ENCODE measurements at places on chromosomes 4 and X.

DNA sequence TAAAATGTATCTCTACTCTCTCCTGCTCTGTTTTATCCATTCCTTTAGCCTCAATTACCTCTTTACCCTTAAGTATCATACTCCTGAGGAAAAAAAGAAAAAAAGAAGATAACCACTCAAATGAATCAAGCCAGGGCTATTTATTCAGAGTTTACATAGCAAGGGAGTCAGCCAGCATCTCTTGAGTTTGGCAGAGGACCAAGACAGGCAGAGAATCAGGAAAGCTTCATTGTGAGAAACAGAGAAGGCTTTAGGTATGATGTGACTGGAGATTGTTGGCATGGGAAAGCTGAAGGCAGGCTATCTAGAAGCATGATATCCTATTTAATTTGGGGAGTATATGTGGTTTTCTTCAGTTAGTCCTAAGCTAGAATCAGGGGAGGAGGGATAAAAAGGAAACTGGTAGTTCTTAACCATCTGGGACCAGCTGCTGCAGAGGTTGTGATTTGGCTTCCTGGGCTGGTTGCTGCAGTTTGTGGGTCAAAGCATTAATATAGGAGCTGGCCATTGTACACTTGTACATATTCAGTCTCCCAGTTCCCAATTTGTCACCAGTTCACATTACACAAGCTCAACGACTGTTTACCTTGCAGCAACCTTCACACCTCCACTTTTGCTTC lies 11.2 kb downstream of the APELA start:
- DNase-seq = no peak

DNA sequence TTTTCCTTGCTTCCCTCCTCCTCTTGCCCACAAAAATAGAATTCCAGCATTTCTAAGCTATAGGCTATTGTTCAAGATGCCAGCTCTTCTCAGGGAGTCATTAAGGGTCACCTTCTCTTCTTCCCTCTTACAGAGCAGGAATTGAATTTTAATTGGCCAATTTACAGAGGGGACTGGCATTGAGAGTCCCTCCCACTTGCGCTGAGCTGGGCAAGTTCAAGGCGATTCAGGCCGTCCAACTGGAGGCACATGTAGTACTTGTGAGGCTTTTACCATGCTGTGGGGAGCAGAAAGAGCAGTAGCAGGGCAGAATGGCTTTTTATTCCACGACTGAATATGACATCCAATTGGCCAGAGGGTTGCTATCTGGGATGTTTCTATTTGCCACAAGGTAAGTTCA lies 181.9 kb downstream of the SOWAHB start:
- DNase-seq = no peak

GRCh38 chr4:20456407-20456806 lies 204.7 kb downstream of the SLIT2 start:
- no peak for DNase-seq

DNA sequence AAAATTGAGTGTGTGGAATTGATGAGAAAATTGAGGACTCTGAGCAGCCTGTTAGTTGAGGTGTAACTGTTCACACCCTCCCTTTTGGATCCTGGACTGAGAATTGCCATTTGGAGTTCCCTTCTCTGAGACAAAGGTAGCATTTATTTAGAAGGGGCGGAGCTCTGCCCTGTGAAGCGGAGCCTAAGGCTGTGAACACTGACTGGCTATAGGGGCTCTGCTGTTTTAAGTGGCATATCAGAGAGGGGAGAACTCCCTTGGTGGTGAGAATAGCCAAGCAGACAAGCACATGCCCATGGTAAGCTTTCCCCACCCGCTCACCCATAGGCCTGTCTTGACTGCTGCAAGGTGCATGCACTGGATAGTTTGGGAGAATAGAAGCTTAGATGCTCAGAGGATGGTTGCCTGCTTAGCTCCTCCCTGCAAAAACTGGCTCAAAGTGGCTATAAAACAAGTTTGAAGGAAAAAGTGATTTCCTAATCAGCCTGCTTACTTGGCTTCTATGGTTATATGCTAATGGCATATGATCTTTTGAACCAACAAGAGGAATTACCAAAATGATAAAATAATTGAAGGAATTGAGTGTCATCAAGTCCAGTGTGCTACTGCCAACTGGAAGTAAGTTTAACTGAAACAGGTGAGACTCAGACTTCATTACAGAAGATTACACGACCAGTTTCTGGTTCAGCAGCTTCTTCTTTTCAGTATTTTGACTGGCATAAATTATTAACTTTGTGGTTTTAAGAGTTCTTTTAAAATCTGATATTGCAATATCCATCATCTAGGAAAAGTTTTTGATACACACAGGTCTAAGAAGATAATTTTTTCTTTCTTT lies 108.4 kb downstream of the AFF1 start:
- DNase-seq = no peak

DNA sequence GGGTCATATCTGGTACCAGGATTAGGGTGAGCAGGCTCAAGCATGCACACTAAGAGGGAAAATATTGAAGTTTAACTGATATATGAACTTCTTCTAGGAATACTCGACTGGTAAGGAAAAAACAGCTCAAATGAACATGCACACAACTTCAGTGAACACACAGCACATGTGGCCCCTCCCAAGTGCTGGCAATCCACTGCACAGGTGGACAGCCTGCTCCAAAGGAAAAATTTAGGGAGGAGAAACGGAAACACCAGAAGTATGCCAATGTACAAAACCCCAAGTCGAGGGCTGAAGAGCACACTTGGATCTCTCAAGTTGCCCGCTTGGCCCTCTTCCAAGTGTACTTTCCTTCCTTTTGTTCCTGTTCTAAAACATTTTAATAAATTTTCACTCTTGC lies 205.0 kb upstream of the FAM47C start:
- no peak for DNase-seq

DNA sequence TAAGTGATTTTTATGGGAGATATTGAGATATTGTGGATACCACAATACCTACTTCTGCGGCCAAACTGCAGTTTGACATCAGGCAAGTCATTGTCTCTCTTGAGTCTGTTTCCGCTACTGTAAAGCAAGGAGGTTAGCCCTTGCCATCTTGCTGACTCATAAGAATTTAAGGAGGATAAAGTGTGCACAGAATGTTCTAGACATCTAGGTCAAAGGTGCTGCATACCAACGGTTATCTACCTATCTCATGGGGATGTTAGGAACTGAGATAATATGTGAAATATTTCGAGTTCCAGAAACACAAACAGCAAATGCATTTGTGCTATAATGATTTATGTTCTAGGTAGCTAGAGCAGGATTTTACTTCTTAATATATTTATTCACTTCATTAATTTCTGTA lies 211.5 kb upstream of the NR3C2 start:
- no peak for DNase-seq

DNA sequence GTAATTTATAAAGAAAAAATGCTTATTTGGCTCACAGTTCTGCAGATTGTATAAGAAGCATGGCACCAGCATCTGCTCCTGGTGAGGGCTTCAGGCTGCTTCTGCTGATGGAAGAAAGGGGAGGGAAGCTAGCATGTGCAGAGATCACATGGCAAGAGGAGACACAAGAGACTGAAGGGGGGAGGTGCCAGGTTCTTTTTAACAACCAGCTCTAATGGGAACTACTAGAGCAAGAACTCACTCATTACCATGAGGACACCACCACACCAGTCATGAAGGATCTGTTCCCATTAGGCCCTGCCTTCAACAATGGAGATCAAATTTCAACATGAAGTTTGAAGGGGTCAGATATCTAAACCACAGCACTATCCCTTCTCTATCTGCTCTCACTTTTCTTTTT lies 9.4 kb upstream of the COPS4 start:
- no peak for DNase-seq

DNA sequence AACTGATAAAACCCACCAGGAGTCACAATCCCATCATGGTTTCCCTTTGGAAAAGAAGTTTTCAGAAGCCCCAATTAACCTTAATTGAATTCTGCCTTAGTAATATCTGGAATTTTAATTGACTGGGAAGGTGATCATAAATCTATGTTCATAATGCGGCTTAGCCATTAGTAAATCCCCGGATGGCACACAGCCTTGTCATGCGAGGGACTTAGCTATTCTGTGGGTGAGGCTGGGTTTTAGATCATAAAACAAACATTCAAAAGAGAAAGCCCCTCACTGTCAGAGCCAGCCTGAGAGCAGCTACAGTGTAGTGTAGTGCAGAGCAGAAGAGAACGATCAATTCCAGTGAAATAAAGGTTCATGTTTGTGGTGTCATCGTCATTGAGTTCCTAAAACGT lies 124.0 kb upstream of the NOCT start:
- no peak for DNase-seq

GRCh38 chr4:108056418-108056817 lies 66.7 kb downstream of the HADH start:
- DNase-seq = no peak

DNA sequence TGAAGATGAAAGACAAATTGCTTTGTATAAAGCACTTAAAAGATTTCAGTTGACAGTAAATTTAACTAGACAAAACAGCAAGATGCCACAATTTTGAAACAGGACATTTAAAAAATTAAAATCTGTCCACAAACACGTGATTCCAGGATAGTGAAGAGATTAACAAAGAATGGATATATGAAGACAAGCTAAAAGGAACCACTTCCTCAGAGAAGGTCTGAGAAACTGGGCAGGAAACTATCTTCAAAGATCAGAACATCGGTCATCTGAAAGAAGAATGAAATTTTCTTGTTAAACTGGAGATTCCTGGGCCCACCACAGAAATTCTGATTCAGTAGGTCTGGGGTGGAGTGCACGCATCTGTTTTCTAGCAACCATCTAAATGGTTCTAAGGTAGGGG lies 1.4 kb downstream of the RWDD4 start:
- no peak for DNase-seq

DNA sequence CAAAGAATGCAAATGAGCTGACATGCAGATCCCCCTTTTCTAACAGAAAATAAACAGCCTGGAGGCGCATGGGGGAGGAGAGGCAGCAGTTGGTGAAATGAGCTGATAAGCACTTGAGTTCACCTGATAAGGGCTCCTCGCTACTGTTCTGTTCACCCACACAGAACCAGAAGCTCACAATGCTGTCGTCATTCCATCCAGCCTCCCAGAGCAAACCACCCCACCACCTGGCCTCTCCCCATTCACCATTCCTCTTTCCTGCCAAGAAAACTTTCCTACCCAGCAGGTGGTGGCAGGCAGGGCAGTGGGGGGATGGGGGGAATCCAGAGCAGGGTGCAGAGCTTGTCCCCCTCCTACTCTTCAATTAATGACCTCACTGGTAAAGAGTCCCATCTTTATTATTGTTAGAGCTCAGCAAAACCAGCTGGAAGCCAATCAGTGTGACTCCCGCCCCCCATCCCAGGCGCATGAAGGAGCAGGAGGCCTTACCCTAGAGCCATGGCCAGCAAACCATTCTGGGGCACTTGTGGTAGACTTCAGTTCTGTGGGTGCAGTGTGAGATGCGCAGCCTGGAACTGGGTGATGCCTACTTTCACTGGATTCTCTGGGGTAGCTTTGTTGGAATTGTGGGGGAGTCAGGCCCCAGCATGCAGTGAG lies 350.3 kb downstream of the ZIC3 start:
- no peak for DNase-seq

DNA sequence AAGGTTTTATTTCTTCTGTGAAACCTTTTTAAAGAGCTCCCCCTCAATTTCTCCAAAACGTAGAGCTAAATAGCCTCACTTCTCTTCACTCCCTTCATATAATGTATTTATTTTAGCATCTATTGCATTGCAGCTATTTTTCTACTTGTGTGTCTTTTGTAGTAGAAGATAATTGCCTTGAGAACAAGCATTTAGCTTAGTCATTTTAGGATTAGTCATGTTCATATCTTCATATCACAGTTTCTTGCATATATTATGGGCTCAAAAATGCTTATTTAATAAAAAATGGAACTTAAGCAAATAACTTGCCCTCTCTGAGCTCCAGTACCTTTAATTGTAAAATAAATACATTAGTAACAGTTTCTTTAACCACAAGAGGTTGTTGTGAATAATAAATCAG lies 72.1 kb upstream of the SPANXC start:
- no peak for DNase-seq

- DNase-seq = no peak
Measured at GRCh38 chr4:174266416-174266815, 17.1 kb downstream of the FBXO8 start.

DNA sequence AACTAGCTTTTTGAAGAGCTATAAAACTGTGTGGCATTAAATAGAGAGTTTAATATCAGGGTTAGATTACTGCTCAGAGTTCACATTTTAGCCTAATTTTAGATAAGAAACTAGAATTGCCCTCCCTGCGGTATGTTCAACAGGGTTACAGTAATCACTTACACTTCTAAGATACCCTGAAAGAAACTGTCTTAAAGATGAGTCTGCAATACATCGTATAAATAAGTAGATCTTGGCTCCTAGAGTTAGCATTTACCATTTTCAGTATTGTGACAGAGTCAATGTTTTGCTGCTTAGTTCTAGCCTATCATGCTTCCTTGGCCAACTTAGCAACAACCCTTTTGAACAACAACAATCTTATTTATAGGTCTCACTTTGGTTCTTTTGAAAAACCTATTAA lies 217.8 kb upstream of the NDST4 start:
- no peak for DNase-seq

DNA sequence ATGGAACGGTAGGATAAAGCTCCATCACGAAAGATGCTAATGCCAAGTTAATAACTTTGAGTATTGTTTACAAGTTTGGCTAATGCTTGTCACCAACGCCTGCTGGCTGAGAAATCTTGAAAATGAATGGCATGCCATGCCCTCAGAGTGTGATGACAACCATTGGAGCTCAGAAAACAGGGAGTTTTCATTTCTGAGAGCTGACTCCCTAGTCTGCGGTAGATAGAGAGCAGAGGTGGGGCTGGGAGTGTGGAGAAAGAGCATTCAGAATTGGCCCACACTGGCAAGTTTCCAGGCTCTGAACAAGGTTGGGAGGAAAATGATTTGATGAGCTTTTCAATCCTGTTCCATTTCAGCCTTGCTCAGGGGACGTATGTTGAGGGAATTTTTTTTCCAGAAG lies 183.9 kb downstream of the CPEB2 start:
- DNase-seq = no peak

DNA sequence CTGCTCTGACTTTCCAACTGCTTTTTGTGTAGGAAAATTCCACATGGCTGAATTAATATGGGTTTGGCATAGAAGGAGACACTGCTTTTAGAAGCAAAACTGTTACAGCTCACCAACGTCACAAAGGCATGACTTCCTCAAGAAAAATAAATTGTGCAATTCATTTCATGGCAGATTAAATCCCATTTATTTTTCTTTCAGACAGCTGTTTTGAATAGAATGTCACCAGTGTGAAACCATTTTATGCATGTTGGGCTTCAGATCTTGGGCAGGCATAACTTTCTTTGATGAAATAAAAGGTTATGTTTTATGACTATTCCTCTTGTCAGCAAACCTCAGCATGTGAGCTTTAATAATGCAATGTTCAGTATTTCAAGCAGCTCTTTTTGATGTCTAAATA lies 542.8 kb downstream of the GALNTL6 start:
- DNase-seq = no peak

GRCh38 chr4:52657618-52658501 lies 1.2 kb downstream of the USP46 start:
- no peak for DNase-seq

GRCh38 chr4:124684301-124684700 lies 28.2 kb downstream of the ANKRD50 start:
- no peak for DNase-seq

- no peak for DNase-seq
Measured at GRCh38 chr4:47031011-47031678, at the start of gene GABRB1. Gene GABRB1 (plus strand): TSS chr4:47031567.

All from CD4-positive, alpha-beta T cell treated with Interleukin-4 for 4 hours (primary cell).